ENCODE measurements at places on chromosomes 5 and 9. TPM values are rescaled to one million over a fixed set of nuclear protein-coding genes. Genes with fewer than 3 reads are reported as not detected.

GRCh38 chr9:95874989-95875304 lies 544 bp upstream of the ERCC6L2 start:
- DNase-seq = no peak

DNA sequence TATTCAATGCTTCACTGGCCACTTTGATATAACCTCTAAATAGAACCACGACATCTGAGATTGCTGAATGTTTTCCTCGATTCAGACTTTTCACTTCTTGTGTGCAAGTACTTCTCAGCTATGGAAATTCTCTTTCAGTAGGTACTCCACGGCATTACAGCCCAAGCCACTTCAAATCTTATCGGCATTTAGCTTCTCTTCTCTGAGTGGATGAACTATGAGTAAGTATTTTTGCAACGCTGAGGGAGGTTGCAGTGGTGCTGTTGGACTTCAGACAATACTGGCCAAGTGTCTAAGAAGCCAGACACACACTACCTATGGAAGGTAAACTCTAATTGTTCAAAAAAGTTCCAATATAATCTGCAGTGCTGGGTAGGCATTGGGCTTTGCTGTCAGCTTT lies 60.1 kb downstream of the FBN2 start:
- DNase-seq = no peak

DNA sequence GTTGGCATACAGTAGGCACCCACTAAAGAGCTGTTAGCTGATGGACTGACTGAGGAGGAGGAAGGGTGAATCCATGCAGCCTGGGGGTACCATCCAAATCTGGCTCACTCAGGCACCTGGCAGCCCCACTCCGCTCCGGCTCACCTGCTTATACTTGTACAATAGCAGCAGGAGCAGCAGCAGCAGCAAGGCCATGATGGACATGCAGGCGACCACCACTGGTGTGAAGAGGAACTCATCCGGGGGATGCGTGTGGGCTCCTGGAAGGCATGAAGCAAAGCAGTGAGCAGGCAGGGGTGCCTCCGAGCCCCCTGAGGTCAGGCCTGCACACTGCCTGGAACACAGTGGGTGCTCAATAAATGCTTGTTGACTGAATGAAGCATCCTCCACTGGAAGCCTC lies 18.3 kb downstream of the CSF1R start:
- no peak for DNase-seq

DNA sequence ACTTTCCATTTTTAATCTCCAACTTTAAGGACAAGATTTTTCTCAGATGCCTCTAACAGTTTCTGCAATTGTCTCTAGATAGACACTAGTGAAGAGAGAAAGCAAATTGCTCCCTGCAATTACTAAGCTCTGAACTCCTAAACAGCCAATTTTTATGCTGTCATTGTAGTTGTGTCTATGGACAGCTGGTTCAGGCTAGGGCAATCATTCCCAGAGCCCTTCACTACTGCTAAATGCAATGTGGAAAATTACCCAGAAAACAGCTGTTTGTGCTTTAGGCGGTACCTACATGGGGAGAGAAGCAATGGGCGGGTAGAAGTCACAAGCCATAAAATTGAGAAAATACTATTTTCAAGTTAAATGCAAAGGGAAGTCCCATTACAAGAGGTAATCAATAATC lies 211.6 kb downstream of the SPOCK1 start:
- DNase-seq = no peak

- DNase-seq = no peak
Measured at GRCh38 chr9:20728493-20729220, 44.6 kb downstream of the FOCAD start.

DNA sequence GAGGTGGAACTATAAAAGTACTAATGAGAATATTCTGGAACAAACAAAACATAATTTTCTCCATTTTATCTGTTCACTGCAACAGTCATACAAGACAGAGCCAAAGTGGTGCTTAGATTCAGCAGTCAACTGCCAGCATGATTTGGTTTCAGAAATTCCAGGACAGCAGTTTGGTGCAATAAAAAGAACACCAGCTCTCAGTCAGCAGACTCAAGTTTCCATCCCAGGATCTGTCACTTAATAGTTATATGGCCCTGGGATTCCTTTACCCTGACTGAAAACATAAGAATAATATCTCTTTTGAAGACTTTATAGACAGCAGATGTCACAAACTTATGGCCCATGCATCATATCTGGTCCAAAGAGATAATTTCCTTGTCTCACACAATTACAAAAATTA lies 92.8 kb upstream of the RASEF start:
- no peak for DNase-seq

GRCh38 chr5:111422245-111422644 lies 90.1 kb downstream of the STARD4 start:
- no peak for DNase-seq

- DNase-seq = no peak
Measured at GRCh38 chr5:124665625-124666024, 80.8 kb downstream of the ZNF608 start.

DNA sequence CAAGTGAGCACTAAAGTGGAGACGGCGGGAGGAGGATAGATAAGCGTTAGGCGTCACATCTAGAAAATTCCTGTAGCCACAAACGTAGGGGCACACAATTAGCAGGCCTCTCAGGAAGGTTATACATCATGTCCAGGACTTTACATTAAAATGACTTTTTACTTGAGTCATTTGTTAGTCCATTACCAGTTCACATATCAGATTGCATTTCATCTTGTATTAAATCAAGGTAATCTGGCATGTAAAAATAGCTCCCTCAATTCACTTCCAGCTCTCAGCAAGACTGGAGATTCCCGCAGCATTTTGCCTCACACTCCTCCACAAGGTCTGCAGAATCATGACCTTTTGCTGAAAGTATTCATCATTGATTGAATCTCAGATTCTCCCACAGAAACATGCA lies 118.8 kb downstream of the PRDM6 start:
- DNase-seq = no peak

- DNase-seq = no peak
Measured at GRCh38 chr5:62783374-62784057, 204.9 kb downstream of the LRRC70 start.

- DNase-seq = no peak
Measured at GRCh38 chr9:133004091-133004998, 25.9 kb downstream of the GFI1B start.

GRCh38 chr9:131491001-131491710 lies 11.6 kb upstream of the POMT1 start:
- DNase-seq = no peak

DNA sequence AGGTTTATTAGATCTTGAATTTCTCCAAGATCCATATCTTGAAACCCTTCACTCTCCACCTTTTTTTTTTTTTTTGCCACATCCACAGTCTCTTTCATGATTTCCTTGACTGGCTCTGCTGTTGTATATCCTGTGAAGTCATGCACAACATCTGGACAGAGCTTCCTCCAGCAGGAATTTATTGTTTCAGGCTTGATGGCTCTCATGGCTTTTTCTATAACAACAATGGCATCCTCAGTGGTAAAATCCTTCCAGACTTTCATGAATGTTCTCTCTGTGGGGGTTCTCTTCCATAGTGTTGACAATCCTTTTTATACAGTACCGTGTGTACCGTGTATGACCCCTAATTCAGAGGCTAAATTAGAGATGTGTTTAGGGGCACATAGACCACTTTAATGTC lies 24.0 kb downstream of the RANBP17 start:
- DNase-seq = no peak

DNA sequence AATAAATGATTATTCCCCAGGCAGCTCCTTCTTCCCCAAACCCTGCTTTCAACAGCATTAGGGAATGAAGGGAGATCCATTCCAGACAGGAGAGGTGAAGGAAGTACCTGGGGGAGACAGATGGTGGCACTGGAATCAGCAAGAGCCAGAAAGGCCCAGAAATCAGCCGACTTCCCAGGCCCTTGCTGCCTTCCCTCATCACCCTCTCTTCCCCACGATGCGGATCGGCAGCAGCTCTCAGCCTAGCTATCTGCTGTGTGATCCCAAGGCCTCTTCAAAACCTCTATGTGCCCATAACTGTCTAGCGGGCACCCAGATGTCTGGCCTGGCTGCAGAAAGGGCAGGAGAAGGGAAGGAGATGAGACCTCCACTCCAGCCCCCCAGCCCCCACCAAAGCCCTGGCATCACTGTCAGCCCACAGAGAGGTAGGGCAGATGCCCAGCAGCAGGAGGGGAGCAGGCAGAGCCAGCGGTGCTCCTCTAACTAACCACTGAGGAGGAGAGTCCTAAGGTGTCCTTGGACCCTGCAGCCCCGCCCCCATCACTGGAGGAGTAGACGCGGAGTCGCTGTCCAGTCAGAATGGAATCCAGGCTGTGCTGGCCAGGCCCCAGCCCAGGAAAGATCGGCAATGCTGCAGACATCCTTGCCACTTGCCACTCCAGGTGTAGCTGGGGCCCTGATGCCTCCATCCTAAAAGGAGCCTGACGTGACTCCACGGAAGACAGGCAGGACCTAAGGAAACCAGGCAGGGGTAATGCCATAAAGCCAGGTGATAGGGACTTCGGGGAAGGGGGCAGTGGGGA lies 12.7 kb downstream of the CNTFR start:
- no peak for DNase-seq

DNA sequence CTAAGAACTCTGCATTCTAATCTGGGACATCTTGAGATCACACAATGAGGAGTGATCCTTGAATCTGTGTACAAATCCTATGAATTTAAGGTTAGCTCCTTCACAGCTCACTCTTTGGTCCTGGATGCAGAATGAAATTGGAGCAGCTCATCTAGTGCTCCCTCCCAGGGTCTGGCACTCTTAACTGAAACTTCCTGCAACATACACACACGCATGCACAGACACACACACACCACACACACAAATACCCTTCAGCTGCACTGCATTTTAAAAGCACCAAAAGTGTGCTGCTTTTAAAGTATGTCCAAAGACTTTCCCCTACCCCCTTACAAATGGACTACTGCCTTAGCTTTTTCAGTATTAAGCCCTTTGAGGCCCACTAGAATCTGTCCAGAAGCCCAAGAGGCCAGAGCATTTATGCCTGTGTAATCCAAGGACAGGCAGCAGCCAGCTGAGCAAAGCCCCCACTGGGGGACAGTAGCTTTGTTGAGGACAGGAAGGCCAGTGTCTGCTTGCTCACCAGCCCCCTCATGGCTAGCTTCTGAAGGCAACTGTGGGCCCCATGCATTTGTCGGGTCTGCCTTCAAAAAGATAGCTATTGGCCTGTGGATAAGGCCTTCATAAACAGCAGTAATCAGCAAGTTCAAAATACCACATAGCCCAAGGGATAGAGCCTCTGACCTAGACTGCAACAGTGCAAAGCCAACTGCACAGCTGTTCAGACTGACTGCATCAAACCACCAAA lies 43.6 kb downstream of the CDO1 start:
- no peak for DNase-seq

GRCh38 chr5:15634591-15635288 lies 134.8 kb downstream of the FBXL7 start:
- DNase-seq = no peak

- no peak for DNase-seq
Measured at GRCh38 chr9:137749511-137749910, 128.1 kb upstream of the CACNA1B start.

DNA sequence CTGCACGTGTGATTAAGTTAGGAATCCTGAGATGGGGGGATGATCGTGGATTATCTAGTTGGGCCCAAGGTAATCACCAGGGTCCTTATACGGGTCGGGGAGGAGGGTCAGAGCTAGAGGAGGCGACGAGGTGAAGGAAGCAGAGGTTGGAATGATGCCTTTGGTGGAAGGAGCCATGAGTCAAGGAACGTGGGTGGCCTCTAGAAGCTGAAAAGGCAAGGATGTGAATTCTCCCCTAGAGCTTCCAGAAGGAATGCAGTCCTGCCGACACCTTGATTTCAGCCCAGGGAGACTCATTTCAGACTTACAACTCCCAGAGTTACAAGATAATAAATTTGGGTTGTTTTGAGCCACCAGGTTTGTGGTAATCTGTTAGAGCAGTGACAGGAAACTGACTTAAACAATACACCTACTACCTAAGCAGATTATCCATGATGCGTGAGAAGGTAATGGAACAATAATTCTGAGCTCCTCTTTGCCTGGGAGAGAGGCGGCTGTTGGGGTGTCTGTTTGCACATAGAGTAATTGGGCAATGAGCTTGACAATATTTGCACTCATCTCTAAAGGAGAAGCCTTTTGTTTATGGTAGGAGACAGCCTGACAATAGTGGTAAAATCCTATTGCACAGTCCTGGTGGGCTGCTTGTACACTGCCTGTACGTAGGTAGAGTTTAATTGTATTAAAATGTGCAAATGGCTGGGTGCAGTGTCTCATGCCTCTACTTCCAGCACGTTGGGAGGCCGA lies 129.3 kb upstream of the IER5L start:
- no peak for DNase-seq

The ZBED3 gene
- 4.8 TPM for polyA plus RNA-seq

The ASS1 gene
- 115 TPM for polyA plus RNA-seq

The NUTM2F gene
- not detected for polyA plus RNA-seq

The SPINK5 gene
- polyA plus RNA-seq = 0.56 TPM

The STK32A gene
- polyA plus RNA-seq = 1.3 TPM

The SPAAR gene
- polyA plus RNA-seq = 1.4 TPM

The RNF208 gene
- 8.1 TPM for polyA plus RNA-seq

The MRRF gene
- 22.7 TPM for polyA plus RNA-seq

The TEK gene
- polyA plus RNA-seq = 11.2 TPM

The PFN3 gene
- not detected for polyA plus RNA-seq

The GFM2 gene
- 14.1 TPM for polyA plus RNA-seq

Measured in urinary bladder (tissue), 4 donors.